Inflammatory macrophage treated with lipopolysaccharide for 1 hour (primary cell): ENCODE measurements at places on chromosomes 6 and 20.
A peak's percentile ranks its signal among the peaks of the same experiment; 100 is the strongest.

DNA sequence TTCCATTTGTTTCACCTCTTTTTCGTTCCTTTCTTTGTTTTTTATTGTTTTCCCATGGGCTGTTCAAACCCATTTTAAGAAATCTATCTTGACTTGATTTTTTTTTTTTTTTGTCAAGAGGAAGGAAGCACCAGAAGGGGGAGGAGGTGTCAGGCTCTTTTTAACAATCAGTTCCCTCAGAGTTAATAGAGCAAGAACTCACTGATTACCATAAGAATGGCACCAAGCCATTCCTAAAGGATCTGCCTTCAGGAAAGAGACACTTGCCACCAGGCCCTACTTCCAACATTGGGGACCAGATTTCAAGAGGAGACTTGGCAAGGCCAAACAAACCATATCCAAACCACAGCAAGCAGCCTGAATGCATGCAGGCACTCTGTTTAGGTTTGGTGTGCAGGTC is 168.0 kb downstream of the OTOR start:
- no peak for DNase-seq

DNA sequence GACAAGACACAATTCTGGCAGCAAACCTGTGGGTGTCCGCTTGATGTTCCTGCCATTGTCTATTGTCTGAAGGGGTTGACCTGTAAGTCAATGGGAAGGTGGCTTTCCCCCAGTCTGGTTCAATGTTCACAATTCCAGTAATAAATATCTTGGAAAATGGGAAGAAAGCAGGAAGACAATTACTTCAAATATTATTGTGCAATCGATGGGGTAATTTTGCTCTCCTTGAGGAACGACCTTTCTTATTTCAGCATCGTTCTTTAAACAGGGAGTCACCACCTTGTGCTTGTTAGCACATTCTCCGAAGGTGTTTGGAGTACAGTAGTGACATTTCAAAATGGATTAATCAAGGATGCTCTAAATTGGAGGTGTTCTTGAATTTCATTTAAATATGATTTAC is 136.9 kb downstream of the BTBD3 start:
- DNase-seq, result no peak

DNA sequence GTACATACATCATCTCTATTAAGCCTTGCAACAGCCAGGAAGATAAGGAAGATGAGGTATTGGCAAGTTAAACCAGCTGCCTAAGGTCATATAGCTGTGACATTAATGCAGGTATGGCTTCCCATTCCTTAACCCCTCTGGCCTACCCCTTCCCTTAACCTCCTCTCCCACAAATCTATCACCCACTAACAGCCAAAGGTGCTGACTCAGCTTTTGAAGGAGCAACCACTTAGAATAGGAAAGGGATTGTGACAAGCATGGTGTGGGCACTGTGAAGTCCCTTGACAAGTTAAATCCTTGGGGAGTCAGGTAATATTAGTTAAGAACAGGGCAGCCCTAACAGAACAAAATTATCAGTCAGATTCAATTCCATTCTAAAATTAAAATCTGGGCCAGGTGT is 5.4 kb upstream of the SH3BGRL2 start:
- no peak for DNase-seq

DNA sequence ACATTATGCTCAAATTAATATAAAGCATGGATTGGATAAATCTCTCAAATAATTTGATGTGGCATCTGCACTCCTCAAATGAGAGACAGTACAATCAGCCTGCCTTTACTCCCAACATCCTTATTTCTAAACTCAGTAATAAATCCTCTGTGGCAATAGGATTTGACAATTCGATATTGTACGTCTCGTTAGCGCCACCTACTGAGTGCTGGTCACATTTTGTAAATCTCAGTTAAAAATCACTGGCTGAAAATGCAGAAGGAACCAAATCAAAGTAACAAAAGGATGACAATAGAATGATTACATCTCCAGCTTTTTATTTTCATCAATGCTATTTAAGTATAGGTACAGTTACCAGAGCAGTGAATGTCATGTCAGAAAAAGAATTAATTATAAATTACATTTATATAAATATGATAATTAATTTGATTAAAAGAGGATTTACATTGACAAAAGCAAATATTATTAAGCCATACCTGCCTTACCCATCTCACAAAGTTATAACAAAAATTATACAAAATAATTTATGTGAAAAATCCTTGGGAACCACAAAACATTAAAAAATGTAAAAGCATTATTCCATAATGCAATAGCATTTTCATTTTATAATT is 20.2 kb upstream of the GJE1 start:
- DNase-seq, result peak; percentile 93

DNA sequence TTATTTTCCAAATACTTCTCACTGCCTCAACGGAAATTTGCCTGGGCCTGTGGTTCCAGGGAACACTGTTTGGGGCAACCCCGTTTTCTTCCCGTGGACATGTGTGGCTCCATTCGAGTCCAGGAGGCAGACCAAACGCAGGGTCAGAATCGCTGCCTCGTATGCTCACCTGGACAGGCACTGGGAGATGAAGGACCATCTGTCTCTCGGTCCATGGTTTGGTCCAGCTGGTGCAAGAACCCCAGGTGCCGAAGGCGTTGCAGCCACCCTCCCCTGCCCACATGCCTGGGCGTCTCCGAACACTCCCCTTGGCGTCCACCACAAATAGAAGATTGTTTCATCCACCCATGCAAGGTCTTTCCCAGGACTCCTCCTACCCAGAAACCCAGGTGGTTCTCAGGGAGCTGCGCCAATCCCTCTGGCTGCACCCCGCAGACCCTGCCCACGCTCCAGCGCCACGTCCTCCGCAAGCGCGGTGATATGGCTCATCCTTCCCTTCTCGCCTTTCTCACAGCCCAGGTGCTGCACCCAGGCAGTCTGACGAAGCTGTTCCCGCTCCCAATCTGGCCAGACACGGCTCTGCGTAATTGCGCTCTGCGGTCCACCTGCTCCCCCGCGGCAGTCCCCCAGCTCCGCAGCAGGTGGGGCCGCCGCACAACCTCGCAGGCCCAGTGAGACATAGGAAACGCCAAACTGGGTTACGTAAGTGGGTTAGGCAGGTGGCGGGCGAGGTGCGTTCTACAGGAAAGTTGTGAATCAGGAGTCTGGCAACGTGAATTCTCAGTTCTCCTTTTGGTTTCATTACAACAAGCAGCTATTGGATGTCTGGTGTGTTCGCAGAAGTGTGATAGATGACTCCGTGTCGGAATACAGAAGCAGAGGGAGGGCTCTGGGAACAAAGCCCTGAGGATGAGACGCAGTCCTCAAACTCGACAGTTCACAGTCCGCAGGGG is 146.2 kb upstream of the ECI2 start:
- DNase-seq, result peak; percentile 17

- DNase-seq, result no peak
Observed at GRCh38 chr6:25193460-25194171, 85.6 kb upstream of the CARMIL1 start.

DNA sequence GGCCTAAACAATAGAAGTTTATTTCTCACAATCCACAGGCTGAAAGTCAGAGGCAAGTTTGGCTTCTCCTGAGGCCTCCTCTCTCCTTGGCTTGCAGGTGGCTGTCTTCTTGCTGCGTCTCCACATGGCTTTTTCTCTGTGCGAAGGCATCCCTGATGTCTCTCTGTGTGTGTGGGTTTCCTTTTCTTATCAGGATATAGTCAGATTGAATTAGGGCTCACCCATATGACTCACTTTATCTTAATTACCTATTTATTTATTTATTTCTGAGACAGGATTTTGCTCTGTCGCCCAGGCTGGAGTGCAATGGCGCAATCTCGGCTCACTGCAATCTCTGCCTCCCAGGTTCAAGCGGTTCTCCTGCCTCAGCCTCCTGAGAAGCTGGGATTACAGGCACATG is 30.7 kb downstream of the LINC00237 start:
- no peak for DNase-seq

DNA sequence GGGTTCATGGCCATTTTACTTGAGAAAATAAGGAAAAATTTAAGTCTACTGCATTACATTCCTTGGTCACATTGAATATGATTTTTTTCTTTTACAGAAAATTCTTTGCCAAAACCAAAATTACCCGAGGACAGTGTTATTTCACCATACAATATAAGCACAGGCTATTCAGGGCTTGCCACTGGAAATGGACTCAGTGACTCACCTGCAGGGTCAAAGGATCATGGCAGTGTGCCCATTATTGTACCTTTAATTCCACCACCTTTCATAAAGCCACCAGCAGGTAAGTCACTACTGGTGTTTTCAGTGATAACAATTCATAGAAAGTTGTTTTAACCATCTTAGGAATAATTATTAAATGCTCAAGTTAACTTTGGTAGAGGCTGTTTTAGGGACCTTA is 16.2 kb downstream of the SOBP start:
- DNase-seq, result no peak
